CD8-positive, alpha-beta T cell (primary cell): ENCODE measurements at places on chromosomes 16 and 17.

GRCh38 chr17:81551458-81552243, 502 bp downstream of the FAAP100 start:
- no peak for DNase-seq

GRCh38 chr17:48055531-48056245, 7.5 kb downstream of the NFE2L1 start:
- DNase-seq: no peak

- no peak for DNase-seq
Observed at GRCh38 chr16:59356709-59357108, 622.6 kb upstream of the GOT2 start.

GRCh38 chr17:82655523-82655922, 7.3 kb upstream of the WDR45B start:
- no peak for DNase-seq
